ENCODE measurements at places on chromosomes 6 and 20.
A peak's percentile ranks its signal among the peaks of the same experiment; 100 is the strongest.

- DNase-seq, result peak; percentile 59
Observed at GRCh38 chr20:60664106-60664505, 588.0 kb upstream of the CDH4 start.

- DNase-seq, result no peak
Observed at GRCh38 chr6:2534406-2535042, 216.2 kb downstream of the MYLK4 start.

- DNase-seq, result no peak
Observed at GRCh38 chr6:56101141-56101553, 146.2 kb downstream of the COL21A1 start.

- no peak for DNase-seq
Observed at GRCh38 chr20:40883097-40883496, 145.5 kb upstream of the TOP1 start.

GRCh38 chr20:51356871-51357270 is 185.6 kb downstream of the NFATC2 start:
- DNase-seq, result no peak

- DNase-seq, result no peak
Observed at GRCh38 chr6:49855221-49855620, 11.1 kb downstream of the CRISP1 start.

DNA sequence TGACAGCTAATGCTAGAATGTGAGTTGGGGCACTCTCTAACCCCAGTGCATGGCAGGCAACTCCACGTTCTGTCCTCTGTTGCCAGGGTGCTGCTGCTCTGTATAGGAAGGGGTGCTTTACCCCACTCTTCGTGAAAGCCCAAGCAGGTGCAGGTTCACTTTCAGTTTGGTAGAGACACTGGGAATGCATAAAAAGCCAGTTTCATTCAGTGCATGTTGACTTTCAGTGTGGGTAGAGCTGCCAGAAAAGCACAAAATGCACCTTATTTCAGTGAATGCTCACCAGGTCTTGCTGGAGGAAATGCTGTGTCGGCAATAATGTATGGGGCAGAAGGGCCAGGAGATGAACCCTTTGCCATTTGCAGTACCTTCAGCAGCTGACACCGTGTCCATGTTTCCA is 62.1 kb upstream of the ADGRB3 start:
- no peak for DNase-seq

DNA sequence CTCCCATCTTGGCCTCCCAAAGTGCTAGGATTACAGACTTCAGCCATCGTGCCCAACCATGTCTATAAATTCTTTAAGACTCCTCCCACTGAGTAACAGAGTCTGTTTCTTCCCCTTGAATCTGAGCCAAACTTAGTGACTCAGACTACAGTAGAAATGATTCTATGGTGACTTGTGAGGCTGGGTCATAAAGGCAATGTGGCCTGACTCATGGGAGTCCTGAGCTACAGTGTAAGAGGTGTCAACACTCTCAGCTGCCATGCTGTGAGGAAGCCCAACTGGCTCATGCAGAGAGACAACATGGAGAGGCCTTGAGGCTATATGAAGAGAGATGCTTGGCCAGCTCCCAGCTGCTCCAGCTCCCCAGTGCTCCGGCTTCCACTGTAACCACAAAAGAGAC is 5.2 kb upstream of the NRSN2 start:
- DNase-seq, result no peak

DNA sequence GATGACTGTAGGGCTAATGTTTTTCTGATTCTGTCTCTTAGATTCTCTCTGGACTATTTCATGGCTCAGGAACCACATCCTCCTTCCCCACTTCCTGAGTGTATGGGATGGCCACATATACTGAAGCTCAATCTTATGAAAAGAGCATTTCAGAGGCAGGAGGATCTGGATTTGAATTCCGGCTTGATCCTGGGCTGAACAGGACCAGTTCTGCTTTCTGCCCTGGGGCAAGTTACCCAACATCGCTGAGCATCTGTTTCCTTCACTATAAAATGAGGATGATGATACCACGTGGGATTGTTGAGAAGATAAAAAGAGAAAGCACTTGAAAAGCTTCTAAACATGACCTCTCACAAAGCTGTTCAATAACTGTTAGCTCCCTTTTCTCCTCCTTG is 168.4 kb upstream of the TNFAIP3 start:
- peak; percentile 46 for DNase-seq
